ENCODE measurements at places on chromosomes 6 and 20.

DNA sequence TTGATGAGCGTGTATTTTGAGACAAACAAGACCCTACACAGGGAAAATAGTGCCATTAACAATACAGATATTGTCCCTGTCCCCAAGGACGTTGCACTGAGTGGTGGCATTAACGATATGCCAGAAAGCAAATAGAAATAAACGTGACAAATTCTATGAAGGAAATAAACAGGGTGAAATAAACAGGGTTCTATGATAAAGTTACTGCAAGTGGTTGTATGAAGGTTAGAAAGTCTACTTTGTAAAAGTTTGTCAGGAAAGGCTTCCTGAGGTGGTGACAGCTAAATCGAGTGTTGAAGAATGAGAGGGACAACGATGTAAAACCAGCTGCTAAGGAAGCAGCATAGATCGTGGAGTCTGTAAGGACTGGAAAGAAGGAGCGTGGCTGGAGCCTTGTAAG lies 380.2 kb downstream of the LAMA2 start:
- no peak for DNase-seq

GRCh38 chr6:147046141-147046877 lies 157.9 kb upstream of the STXBP5 start:
- no peak for DNase-seq

DNA sequence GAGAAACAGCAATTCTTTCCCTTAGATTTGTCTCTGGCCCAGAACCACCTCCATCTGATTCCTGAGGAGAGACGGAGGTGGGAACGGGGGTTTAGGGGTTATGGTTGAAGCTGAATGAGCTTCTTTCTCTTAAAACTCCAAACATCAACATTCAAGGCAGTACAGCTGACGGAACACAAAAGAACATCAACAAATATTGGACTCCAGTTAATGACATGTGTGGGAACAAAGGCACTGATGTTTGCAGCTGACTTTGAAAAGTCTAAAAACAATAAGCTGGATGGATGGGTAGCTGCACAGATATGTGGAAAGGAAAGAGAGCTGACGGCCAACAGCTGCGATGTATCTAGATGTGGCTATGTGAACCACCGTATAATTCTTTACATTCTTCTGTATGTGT lies 256.5 kb downstream of the SOD2 start:
- no peak for DNase-seq

DNA sequence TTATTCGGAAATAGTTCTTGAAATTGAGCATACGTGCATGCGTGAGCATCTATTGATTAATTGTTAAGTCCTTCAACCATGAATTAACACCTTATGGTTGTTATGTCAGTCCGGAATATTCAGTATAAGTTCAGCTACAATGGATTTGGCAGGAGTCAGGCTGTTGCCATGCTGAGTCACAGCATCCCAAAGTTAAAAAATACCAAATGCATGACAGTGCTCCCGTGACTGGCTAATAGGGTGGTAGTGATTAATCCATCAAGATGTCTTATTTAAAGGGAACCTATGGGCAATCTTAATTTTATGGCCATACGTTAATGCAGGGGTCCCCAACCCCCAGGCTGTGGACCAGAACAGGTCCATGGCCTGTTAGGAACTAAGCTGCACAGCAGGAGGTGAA lies 10.5 kb downstream of the RAE1 start:
- no peak for DNase-seq

DNA sequence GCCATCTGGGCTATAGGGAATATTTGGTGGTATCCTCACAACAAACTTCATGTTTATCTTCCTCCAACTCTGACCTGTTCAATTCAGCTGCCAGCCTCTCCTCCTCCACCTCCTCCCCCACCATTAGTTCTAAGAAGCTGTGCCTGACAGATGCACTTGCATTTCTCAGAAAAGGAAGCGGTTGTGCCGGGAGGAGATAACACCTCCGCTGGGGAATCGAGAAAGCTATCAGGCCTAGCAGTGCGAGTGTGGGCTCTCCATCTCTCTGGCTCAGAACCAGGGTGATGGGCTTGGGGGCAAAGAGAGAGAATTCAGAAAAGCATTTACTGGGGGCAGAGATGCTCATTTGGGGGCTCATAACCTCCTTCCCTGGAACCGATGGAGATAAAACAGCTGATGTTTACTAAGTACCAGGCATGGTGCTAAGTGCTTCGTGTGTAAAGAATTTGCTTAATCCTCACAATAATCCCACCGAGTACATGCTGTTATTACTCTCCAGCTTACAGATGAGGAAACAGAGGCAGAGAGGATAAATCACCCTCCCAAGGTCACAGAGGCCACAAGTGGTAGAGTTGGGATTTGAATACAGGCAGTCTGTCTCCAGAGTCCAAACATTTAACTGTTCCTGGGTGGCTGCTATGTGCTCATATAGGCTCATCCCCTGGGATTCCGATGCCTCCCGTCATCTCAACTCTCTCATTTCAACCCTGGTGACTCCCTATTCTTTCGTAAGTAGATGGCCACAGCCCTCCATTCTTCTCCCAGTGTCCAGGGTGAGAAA lies 38.3 kb downstream of the COX4I2 start:
- DNase-seq, result peak; percentile 63

- DNase-seq, result no peak
Measured at GRCh38 chr6:153143200-153143599, 12.1 kb upstream of the RGS17 start.

DNA sequence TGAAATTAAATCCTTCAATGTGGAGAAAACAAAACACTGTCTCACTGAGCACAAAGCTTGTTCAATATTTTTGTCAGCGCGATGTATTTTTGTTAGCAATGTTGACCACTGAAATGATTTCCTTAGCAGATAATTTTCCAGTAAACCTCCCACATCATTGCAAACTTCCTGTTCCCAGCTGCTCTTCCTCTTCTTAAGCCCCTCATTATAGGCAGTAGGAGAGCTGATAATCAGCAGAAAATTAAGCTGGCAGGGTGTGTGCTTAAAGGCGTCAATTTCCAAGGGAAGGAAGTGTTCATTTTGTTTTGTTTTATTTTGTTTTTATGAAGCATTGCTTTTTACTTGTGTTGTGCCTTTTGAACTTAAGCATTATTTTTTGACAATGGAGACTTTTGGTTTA lies 29.1 kb upstream of the TMEM14A start:
- no peak for DNase-seq

- peak; percentile 61 for DNase-seq
Measured at GRCh38 chr20:19347943-19348456, 135.6 kb downstream of the SLC24A3 start.

DNA sequence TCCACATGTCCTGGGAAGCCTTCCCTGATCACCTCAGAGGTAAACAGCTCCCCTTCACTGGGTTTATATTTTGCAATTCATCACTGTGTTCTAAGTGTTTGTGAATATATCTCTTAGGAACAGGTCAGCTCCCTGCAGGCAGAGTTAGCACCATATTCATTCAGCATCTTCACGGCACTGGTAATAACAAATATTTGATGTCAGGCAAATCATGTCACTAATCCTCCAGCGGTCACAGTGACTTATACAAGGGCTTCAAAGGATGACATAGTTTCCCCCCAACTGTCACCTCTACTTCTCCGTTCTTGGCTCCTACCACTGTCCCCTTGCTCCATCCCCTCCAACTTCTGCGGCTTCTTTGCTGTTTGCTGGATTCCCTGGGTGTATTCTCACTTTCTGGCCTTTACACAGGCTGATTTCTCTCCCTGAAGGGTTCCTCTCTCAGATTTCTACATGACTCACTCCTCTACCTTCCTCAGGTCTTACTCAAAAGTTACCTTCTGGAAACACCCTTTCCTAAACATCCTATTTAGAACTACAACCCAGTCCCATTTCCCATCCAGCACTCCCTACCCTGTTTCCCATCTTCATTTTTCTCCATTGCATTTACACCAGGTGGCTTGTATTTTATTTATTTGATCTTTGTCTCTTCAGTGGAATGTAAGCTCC lies 66.6 kb downstream of the NHLRC1 start:
- DNase-seq, result no peak

DNA sequence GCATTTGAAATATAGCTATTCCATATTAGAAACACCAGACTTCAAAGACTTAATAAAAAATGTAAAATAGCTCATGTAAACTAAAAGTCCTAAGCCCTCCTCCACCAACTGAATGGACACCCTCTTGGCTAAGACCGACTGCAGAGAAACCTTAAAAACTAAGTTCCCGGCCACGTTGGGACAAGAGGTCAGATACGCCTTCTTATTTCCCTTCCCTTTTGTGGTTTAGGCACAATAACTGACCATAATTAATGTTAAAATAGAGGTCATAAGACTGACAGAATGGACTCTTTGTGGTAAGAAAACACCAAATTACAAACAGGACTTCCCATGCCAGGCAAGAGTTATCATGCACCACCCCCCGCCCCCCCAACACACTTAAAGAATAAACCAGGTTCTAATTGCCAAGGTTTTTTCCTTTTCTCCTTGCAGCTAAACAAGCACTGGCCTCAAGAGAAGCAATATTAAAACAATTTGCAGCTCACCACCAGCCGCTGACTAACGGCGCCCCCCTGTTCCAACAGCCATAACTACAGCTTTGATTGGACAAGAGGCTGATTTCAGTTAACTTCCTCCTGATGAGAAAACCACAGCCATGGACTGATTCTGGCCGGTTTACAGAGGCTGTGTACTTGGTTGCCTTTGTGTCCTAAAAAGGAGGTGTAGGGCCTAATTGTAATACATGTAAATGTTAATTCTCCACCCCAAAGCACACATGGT lies 10.7 kb upstream of the LAMP5 start:
- DNase-seq, result no peak

- DNase-seq, result no peak
Measured at GRCh38 chr20:1879369-1879768, 15.8 kb upstream of the SIRPA start.

- no peak for DNase-seq
Measured at GRCh38 chr6:27228963-27229477, 18.5 kb upstream of the PRSS16 start.

- no peak for DNase-seq
Measured at GRCh38 chr20:56808732-56809131, 179.6 kb downstream of the TFAP2C start.

GRCh38 chr6:28737750-28738395 lies 185.9 kb downstream of the TRIM27 start:
- DNase-seq, result no peak

GRCh38 chr20:22576273-22576672 lies 8.1 kb downstream of the FOXA2 start:
- no peak for DNase-seq

DNA sequence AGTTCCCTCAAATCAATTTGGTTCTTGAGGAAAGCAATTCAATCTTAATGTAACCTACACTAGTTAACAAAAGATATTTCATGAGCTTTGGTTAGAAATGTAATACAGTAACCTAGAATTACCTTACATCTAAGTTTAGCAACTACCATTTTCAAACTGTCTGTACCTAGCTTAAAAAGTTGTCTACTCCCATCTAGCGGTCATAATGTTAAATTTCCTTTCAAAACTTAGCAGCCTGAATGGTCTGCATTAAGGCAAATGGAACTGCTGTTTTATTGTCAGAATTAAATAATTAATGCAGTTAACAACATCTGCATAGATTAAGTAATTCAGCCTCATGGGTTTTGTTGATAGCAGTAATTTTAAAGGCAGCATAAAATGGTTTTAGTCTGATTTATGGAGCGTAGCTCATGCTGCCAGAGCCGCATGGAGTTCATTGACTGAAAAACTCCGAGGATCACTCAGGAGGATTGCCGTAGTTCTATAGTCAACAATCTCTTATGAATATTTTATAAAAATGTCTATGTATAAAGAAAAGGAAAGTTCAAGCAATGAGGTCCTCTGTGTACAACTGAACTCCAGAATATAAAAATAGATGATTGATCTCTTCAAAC lies 485.4 kb upstream of the MANEA start:
- DNase-seq, result no peak

DNA sequence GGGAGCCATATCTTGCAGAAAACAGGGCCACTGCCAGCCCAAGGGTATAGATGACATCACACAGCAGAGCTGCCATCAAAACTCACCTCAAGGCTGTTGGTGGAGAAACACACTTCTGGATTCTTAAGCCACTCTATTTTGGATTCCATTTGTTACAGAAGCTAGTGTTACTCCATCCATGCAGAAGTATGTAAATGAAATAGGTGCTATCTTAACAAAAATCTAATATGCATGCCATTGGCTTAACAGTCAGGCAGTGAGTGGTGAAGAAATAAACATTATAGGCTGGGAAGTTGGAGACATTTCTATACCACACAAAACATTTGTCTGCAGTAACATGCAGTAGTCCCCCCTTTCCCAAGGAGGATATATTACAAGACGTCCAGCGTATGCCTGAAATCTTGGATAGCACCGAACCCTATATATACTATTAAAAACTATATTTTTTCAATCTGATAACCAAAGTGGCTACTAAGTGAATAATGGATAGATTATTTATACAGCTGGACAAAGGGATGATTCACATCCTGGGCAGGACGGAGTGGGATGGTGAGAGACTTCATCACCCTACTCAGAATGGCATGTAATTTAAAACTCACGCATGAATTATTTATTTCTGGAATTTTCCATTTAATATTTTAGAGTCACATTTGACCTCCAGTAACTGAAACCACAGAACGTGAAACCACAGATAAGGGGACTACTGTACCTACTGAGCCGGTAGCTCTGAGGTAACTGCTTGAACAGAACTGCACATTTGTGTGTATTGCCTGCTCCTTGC lies 160.0 kb upstream of the PLN start:
- DNase-seq, result no peak

DNA sequence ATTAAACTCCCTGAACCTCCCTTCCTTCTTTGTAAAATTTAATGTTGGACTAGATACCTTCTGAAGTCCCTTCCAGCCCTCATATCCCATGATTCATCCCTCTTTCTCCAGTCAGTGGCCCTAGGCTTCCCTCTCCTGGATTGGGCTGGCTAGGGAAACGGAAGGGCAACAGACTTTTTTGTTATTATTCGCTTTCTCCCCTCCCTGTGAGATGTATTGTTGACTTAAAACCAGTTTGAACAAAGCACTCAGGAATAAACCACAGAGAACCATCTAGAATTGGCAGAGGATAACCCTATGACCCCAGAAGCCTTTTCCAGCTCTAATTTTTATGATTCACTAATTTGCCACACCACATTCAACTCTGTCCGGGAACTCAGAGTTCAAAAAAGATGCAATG lies 239.7 kb upstream of the SUPT3H start:
- no peak for DNase-seq

- DNase-seq, result no peak
Measured at GRCh38 chr6:152150196-152150595, 342.7 kb downstream of the ESR1 start.

- DNase-seq, result no peak
Measured at GRCh38 chr6:159108426-159108985, 60.7 kb upstream of the FNDC1 start.

Data from NK-92 treated with Interleukin-12 subunit alpha and Interleukin-12 subunit beta, amount 100 ng/mL, for 24 hours (cell line).